ENCODE measurements at places on chromosomes 1 and 21. TPM values are rescaled to one million over a fixed set of nuclear protein-coding genes. Genes with fewer than 3 reads are reported as not detected.
A peak's percentile ranks its signal among the peaks of the same experiment; 100 is the strongest.

DNA sequence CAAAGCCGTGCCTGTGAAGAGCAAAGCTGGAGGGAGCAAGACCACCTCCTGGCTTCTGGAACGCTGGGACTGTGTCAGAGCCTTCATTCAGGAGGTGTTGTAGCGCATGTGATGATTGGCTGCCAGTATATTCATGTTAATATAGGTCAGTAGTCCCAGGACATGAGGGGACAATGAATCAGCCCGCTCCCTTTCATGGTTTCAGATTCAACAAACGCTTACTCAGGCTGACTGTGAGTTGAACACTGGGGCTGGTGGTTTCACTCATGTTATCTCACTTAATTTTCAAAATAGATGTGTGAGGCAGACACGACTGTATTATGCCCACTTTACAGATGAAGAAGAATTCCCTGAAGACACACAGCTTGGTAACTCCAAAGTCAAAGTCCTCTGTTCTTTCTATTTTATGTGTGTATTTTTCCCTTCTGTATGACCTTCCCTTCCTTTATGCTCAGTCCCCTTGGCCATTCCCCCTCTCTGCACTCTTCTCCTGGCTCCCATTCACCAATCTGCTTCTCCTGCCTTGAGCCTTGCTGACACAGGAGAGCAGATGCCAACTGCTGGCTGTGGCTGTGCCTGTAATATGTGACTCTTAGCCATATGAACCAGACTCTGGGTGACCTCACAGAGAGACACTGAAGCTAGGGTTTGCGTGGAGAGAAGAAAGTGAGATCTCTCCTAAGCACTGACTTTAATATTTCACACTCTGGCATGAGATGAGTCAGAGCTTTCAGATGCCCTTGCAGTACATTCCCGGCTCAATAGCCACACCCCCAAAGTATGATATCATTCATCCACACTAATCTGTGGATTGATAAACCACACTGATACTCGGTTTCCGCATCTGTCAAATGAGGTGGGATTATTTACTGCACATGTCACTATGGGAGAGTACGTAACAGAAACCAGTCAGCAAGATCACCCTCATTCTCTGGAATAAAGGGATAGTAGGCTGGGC is 31.4 kb upstream of the KIRREL1 start:
- H3K27me3 ChIP-seq = peaks cover 22% of the 10 kb centered on the region
- H3K4me3 ChIP-seq = no peak overlapping the region

The OR14K1 gene
- total RNA-seq = not detected

The PTCH2 gene
- 0.55 TPM for total RNA-seq

- DNase-seq = no peak
- H3K27ac ChIP-seq = peak overlapping the region; percentile 36
- H3K36me3 ChIP-seq = no peaks in the 10 kb centered on the region
- no peak overlapping the region for H3K4me3 ChIP-seq
Measured at GRCh38 chr1:17251246-17251645, 2.3 kb downstream of the PADI3 start.

The CXADR gene
- 0.10 TPM for total RNA-seq

DNA sequence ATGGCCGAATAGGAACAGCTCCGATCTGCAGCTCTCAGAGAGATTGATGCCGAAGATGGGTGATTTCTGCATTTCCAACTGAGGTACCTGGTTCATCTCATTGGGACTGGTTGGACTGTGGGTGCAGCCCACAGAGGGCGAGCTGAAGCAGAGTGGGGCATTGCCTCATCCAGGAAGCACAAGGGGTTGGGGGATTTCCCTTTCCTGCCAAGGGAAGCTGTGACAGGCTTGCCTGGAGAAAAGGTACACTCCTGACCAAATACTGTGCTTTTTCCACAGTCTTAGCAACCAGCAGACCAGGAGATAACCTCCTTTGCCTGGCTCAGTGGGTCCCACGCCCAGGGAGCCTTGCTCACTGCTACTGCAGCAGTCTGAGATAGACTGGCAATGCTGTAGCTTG is 66.9 kb downstream of the HSD3B1 start:
- H3K27ac ChIP-seq = no peak overlapping the region
- H3K36me3 ChIP-seq = no peaks in the 10 kb centered on the region
- H3K4me1 ChIP-seq = no peaks in the 10 kb centered on the region
- H3K4me3 ChIP-seq = no peak overlapping the region
- peaks cover 37% of the 10 kb centered on the region for H3K27me3 ChIP-seq

- H3K4me1 ChIP-seq = peaks cover 18% of the 10 kb centered on the region
- DNase-seq = peak; percentile 14
- peaks cover 12% of the 10 kb centered on the region for H3K36me3 ChIP-seq
Measured at GRCh38 chr21:36792505-36792967, 93.6 kb downstream of the SIM2 start.

DNA sequence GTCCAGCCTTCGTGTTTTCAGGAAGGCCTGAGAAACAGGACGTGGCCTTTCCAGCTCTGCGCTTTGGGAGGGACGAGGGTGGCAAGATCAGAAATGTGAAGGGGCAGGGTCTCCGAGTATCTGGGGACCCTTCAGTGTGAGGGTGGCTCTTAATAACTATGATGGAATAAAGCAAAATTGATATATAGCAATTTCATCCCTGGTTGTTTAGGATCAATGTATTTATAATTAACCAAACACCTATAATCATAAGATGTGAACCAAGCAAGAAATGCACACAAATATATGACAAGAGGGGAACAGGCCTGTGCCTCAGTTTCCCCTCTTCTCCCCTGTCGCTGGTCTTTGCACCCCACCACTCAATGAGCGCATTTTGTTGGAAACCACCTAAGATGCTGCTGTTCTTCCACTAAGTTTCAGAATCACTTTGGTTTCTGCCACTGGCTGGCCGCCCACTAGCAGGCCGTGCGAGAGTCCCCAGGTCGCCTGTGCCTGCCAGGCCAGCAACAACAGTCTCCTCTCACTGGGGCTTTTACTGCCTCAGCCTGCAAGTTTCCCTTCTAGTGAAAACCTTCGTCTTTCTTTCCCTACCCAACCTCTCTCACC is 36.6 kb downstream of the UBASH3A start:
- H3K27me3 ChIP-seq = no peaks in the 10 kb centered on the region
- no peak for DNase-seq
- no peak overlapping the region for H3K4me3 ChIP-seq
- H3K4me1 ChIP-seq = no peaks in the 10 kb centered on the region
- H3K27ac ChIP-seq = no peak overlapping the region

The MCOLN3 gene
- total RNA-seq = not detected

GRCh38 chr1:154419620-154420571 is 14.8 kb downstream of the IL6R start:
- peak overlapping the region; percentile 69 for H3K4me3 ChIP-seq
- H3K27ac ChIP-seq = peak overlapping the region; percentile 82
- peaks cover 68% of the 10 kb centered on the region for H3K4me1 ChIP-seq
- H3K27me3 ChIP-seq = peaks cover 2% of the 10 kb centered on the region

GRCh38 chr1:3124246-3124645 is 55.2 kb downstream of the PRDM16 start:
- H3K4me3 ChIP-seq = no peak overlapping the region
- H3K27ac ChIP-seq = no peak overlapping the region
- no peak for DNase-seq
- peaks cover 4% of the 10 kb centered on the region for H3K36me3 ChIP-seq
- peaks cover 12% of the 10 kb centered on the region for H3K27me3 ChIP-seq
- no peaks in the 10 kb centered on the region for H3K4me1 ChIP-seq

DNA sequence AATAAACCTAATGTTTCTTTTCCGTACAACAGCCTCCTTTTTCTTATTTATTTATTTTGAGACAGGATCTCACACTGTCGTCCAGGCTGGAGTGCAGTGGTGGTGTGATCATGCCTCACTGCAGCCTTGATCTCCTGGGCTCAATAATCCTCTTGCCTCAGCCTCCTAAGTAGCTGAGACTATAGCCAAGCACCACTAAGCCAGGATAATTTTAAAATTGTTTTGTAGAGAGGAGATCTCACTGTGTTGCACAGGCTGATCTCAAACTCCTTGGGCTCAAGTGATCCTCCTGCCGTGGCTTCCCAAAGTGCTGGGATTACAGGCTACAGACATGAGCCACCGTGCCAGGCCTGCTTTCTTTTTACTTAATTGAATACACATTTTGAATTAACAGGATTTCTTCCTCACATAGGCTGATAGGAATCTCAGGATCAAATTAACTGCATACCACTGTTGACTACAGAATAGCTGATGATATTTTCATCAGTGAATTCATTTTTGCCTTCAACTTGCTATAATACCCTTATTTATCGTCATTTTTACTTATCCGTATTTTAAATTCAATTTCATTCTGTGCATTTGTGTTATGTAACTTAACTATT is 2010.5 kb downstream of the NCAM2 start:
- no peak overlapping the region for H3K4me3 ChIP-seq
- no peaks in the 10 kb centered on the region for H3K4me1 ChIP-seq
- H3K27ac ChIP-seq = no peak overlapping the region
- no peaks in the 10 kb centered on the region for H3K36me3 ChIP-seq
- no peaks in the 10 kb centered on the region for H3K27me3 ChIP-seq

The PRAMEF25 gene
- total RNA-seq = not detected

DNA sequence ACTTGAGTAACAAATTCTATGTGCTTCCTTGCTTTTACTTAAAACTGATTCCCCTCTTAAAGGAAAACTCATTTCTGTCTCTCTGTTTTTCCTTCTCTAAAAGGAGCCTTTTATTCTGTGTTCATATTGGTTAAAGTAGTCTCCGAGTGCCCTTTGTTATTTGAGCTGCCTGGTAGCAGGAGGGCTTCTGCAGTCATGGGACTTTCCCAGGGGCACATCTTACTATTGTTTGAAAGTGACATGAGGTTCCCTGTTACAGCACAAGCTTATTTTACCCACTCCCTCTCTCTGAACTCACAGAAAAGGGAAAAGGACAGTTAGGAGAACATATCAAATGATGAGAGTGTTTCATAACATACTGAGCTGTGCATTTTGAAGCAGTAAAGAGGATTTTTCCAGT is 58.1 kb upstream of the ANGPTL1 start:
- peaks cover 12% of the 10 kb centered on the region for H3K36me3 ChIP-seq
- peaks cover 2% of the 10 kb centered on the region for H3K27me3 ChIP-seq
- DNase-seq = no peak
- no peak overlapping the region for H3K4me3 ChIP-seq
- no peaks in the 10 kb centered on the region for H3K4me1 ChIP-seq

DNA sequence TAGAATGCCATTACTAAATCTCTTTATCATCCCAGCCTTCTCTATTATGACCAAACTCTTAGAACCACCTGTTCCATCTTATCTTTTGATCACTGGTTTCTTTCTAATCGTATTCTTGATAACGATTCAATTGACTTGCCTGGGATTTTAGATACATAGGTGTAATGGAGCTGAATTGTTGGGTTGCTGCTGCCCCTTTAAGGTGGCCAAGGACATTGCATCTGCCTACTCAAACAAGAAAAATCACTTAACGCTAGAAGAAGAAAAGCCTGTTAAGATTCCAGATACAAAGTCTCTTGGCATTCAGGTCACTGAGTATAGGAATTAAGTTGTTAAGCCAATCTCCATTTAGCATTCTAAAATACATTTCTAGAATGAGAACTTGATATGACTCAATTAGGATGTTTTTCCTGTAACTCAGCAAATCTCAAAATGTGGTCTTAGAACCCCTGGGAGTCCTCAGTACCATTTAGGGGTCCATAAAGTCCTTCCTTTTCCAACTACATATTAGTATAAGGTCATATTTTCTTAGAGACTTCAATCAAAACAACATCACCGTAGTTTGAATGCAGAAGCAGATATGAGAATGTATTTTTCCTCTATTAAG is 12.4 kb downstream of the NEXN start:
- peak; percentile 32 for DNase-seq
- H3K4me3 ChIP-seq = no peak overlapping the region
- H3K36me3 ChIP-seq = peaks cover 29% of the 10 kb centered on the region
- H3K27me3 ChIP-seq = peaks cover 1% of the 10 kb centered on the region

GRCh38 chr1:162930532-162930931 is 69.6 kb upstream of the CCDC190 start:
- H3K27me3 ChIP-seq = peaks cover 2% of the 10 kb centered on the region
- no peak overlapping the region for H3K27ac ChIP-seq
- no peaks in the 10 kb centered on the region for H3K4me1 ChIP-seq
- no peaks in the 10 kb centered on the region for H3K36me3 ChIP-seq
- no peak for DNase-seq

GRCh38 chr1:5005171-5005570 is 350.8 kb downstream of the AJAP1 start:
- H3K4me3 ChIP-seq = no peak overlapping the region
- H3K27ac ChIP-seq = no peak overlapping the region
- no peaks in the 10 kb centered on the region for H3K4me1 ChIP-seq

The CRB1 gene
- total RNA-seq = not detected

The ITLN2 gene
- not detected for total RNA-seq

The OR2L3 gene
- not detected for total RNA-seq

The ANKRD65 gene
- not detected for total RNA-seq

DNA sequence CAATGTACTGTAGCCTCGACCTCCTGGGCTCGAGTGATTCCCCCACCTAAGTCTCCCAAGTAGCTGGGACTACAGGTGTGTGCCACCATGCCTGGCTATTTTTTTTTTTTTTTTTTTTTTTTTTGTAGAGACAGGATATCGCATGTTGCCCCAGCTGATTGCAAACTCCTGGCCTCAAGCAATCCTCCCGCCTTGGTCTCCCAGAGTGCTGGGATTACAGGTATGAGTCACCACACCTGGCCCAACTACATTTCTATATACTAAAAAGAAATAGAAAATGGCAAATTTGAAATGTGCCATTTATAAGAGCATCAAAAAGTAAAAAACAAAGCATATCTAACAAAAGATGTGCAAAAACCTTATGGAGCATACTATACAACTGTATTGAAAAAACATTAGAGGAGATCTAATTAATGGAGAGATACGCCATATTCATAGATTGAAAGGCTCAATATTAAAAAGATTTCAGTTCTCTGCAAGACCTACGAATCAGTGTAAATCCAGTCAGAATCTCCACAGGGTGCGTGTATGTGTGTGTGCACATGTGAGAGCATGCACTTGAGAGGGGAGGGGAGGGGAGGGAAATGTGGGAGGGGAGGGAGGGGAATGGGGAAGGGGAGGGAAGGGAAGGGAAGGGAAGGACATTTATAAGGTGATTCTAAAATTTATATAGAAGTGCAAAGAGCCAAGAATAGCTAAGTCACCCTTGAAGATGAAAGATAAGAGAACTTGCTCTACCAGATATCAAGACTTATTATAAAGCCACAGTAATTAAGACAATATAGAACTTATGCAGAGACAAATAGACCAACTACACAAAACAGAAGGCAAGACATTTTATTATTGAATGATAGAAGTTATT is 15.5 kb upstream of the PADI4 start:
- no peak overlapping the region for H3K27ac ChIP-seq
- H3K36me3 ChIP-seq = no peaks in the 10 kb centered on the region
- no peak for DNase-seq
- H3K4me1 ChIP-seq = peaks cover 13% of the 10 kb centered on the region
- H3K4me3 ChIP-seq = no peak overlapping the region

The RAP1GAP gene
- total RNA-seq = 0.12 TPM

The TNNT2 gene
- total RNA-seq = not detected

DNA sequence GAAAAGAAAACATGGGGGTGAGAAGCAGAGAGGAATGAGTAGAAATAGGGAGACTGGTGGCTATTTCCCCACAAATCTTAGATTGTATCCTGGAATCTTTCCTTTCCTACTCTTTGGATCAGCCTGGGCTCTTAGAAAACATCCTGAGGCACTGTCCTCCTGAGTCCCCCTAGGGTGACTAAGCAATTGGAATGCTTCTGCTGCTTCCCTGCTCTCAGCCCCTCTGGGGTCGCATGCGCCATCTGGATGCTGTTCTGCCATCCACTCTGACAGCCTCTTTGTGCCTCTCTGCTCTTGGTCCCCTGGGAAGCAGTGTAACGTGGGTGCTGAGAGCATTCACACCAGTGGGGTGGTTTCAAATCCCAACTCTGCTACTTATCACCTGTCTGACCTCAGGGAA is 443.0 kb downstream of the SIPA1L2 start:
- no peak for DNase-seq
- H3K4me1 ChIP-seq = no peaks in the 10 kb centered on the region
- H3K36me3 ChIP-seq = no peaks in the 10 kb centered on the region
- H3K27ac ChIP-seq = no peak overlapping the region
- peaks cover 3% of the 10 kb centered on the region for H3K27me3 ChIP-seq

The FAM110D gene
- not detected for total RNA-seq

Measured in HFFc6 (cell line).